ENCODE measurements at places on chromosomes 1 and 21.

DNA sequence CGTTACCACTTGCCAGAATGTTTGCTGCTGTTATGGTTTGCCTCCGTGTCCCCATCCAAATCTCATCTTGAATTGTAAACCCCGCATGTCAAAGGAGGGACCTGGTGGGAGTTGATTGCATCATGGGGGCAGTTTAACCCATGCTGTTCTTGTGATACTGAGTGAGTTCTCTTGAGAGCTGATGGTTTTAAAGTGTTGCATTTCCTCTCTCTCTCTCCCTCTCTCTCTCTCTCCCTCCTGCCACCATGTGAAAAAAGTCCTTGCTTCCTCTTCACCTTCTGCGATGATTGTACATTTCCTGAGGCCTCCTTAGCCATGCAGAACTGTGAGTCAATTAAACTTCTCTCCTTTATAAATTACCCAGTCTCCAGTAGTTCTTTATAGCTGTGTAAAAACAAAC, 44.4 kb downstream of the CFHR5 start:
- no peak for DNase-seq

GRCh38 chr1:210250665-210250997, 18.0 kb downstream of the SERTAD4 start:
- no peak for DNase-seq

GRCh38 chr1:47180603-47181094, 9.2 kb downstream of the PDZK1IP1 start:
- DNase-seq, result no peak

DNA sequence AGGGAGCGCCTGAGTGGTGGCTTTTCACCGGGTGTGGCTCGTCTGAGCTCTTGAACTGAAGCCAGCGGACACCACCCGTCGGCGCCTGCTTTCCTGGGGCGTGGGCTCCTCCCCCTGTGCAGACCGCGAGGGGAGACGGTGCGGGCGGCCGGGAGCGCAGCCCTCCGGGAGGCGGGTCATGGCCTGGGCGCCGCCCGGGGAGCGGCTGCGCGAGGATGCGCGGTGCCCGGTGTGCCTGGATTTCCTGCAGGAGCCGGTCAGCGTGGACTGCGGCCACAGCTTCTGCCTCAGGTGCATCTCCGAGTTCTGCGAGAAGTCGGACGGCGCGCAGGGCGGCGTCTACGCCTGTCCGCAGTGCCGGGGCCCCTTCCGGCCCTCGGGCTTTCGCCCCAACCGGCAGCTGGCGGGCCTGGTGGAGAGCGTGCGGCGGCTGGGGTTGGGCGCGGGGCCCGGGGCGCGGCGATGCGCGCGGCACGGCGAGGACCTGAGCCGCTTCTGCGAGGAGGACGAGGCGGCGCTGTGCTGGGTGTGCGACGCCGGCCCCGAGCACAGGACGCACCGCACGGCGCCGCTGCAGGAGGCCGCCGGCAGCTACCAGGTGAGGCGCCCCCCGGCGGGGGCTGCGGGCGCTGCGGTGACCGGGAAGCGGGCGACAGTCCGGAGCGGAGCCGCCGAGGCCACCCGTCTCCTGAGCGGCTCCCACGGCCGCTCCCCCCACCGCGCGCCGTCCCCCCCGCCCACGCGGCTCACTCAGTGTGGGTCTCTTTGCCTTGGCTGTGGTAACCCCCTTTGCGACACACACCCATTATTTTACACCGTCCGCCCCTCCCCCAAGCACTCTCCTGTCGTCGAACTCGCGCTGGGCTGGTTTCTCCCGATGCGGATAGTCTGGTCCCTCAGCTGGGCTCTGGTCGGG, at the start of gene TRIM58:
TSS of gene TRIM58 (plus strand) at position 119 of the 916 bp plus-strand sequence. CDS start at position 179, 60 bp downstream.
- DNase-seq, result no peak

DNA sequence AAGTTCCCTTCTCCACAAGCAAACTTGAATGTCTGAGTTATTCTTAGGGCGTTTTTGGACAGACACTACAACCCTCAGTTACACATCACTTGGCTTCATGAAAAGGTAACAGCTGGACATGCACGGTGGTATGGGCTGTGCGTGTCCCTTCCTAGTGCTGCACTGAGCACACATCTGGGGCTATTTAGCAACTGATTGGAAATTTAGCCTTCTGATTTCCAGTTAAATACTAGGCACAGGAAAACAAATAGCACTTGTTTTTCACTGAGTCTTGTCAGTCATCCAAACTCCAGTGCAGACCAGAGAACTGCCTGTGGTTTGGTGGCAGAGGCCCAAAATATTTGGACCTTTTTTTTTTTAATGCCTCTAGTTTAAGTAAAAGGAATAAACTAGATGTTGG, 134.7 kb downstream of the TGFBR3 start:
- DNase-seq, result no peak
